Left ventricle myocardium superior (tissue), 1 donor: ENCODE measurements at places on chromosomes 5 and 9. TPM values are rescaled to one million over a fixed set of nuclear protein-coding genes. Genes with fewer than 3 reads are reported as not detected.

Gene SLC6A18
- total RNA-seq, result not detected

Gene CSF2
- not detected for total RNA-seq

GRCh38 chr5:67426961-67427849, 230.6 kb upstream of the CD180 start:
- no peak for DNase-seq

GRCh38 chr9:83425240-83425639, 113.0 kb downstream of the FRMD3 start:
- no peak for DNase-seq

DNA sequence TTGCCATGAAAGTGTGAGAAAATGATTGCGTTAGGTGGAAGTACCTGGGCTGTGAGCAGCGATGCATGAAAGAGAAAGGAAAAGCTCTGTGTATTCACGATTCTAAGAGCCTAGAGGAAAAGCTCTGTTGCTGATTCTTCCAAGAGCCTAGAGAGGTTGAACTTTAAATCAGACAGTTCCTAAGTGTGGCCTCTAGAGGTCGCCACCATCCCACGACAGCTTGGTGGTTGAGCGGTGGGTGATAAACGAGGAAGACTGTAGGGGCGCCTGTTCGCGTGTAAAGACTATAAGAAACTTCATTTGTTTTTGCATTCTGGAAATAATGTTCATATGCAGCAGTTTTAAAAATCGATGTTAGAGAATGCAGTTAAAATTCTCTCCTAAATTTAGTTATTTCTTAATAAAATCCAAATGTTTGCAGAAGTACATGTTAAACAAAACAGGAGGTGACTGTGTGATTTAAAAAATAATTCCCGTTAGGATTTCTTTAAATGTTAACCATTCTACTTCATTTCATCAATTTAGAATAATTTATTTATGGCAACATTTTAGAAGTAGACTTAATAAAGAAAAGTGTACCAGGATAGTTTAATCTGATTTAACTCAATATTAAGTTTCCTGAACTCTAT, 107.7 kb downstream of the TENT4A start:
- DNase-seq, result no peak

DNA sequence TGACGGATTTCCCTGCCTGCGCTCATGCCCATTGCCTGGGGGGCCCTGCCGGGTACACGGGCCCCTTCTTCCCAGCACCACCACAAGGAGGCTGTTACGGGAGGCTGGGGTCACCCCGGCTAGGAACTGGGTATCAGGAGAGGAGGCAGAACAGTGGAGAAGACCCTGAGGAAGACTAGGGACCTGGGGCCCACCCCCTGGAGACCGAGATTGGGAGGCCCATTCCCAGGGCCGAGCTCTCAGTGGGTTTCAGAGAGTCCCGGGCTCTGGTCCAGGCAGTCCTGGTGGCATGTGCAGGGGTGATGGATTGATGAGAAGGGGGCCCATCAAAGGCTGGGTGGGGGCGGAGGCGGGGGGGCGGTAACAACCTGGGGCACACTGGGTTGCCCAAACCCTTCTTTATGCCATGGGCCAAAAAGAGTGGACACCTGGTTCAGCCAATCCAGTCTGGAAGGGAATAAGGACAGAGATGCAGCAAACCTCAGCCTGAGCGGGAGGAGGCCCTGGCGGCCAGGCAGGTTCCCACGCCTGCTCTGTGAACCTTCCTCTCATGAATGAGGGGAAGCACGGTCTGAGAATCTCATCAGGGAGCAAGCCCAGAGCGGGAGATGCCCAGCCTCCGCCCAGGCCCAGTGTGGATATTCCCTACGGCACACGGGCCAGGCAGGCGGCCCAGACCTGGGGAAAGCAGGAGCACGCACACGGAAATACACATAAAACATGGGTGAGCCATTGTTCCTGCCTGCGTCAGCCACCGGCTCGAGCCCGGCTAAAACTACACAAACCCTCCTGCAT, 785 bp upstream of the P4HA2 start:
- DNase-seq, result peak; percentile 49

DNA sequence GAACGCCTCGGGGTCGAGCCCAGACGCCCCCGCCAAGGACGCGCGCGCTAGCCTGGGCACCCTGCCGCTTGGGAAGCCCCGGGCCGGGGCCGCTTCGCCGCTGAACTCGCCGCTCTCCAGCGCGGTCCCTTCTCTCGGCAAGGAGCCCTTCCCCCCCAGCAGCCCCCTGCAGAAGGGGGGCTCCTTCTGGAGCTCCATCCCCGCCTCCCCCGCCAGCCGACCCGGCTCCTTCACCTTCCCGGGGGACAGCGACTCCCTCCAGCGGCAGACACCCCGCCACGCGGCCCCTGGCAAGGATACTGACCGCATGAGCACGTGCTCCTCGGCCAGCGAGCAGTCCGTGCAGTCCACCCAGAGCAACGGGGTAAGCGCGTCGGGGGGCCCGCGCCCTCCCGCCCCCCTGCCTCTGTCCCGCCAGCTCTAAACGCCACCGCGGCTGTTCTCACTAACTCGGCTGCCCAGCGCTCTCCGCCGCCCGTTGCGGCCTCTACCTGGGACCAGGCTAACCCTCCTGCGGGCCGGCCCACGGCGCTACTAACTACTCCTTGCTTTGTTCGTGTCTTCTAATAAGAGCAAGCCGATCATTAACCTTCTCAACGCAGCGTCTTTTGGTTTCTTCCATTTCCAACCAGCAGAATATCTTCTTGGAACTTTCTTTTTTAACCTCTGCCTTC, 93.6 kb upstream of the OTULINL start:
- no peak for DNase-seq

DNA sequence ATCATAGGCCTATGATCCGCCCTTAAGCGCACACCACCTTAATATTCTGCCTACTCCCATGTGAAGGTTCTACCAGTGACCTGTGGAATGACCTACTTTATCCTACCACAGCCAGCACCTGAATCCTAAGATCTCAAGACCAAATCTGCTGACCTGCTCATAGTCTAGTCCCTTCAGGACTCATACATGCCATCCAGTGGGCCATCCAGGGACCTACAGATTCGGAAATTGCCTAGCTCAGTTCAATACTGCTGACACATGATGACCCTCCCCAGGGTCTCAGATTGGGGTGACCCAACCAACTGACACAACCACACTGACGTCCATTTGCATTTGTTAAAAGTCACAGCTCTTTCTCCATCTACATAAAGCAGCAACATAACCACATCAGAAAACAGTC, 443.8 kb upstream of the ST8SIA4 start:
- no peak for DNase-seq

- peak; percentile 48 for DNase-seq
Measured at GRCh38 chr5:151682751-151683331, 3.9 kb downstream of the SPARC start.

DNA sequence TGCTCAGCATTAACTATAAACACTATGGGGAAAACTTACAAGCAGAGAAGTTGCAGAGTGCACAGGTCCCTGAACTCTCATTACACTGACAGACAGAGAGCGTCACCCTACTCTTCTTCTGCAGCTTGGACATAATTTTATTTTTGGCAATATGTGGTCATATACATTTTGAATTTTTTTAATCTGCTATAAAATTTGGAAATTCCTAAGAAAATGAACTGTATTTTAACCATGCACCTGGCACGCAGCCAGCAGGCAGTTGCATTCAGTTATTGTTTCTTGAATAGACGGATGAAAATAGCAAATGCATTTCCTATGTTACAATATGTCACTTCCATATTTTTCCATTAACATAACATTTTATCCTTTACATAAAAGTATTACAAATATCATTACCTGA, 100.2 kb downstream of the SLC25A46 start:
- no peak for DNase-seq

- DNase-seq, result no peak
Measured at GRCh38 chr9:11233696-11234095, 620.9 kb upstream of the PTPRD start.

DNA sequence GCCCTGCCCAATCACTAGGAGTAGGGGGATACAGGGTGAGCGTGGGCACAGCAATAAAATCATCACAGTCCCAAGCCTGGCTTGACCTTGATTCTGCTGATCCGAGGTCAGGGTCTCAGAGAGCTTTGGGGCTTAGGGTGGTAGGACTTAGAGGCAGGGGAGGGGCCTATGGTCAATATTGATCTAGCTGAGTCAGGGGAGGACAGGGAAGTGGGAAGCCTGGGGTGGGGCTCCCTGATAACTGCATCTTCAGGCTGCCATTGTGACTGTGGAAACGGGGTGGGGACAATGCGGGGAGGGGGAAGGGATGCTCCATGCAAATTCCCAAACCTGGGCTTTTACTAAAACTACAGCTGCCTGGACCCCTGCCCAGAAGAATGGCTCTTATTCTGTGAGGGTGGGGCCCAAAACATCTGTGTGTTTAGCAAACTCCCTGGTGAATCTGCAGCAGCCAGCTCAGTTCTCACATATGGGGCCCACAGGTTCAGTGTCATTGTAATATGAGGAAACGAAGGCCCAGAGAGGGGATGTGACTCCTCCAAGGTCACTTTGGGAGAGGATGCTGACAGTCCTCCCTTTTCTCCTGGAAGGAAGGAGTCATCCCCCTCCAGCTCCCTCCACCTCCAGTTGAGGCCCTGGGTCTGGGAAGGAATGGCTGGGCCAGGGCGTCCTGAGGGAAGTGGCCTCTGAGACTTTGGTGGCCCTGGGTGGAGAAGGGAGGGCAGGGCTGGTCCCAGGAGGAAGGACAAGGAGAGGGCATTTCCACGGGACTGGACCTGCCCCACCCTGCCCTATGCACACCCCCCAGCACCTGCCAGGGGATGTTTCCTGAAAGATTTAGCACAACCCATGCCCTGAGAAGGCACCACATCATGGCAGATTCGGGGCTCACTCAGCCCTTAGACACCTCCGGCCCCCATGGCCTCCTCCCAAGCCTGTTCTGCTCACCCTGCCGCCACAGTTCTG, 26.4 kb downstream of the SLC6A7 start:
- DNase-seq, result no peak
